Kidney epithelial cell (primary cell): ENCODE measurements at places on chromosomes 3 and 15.

DNA sequence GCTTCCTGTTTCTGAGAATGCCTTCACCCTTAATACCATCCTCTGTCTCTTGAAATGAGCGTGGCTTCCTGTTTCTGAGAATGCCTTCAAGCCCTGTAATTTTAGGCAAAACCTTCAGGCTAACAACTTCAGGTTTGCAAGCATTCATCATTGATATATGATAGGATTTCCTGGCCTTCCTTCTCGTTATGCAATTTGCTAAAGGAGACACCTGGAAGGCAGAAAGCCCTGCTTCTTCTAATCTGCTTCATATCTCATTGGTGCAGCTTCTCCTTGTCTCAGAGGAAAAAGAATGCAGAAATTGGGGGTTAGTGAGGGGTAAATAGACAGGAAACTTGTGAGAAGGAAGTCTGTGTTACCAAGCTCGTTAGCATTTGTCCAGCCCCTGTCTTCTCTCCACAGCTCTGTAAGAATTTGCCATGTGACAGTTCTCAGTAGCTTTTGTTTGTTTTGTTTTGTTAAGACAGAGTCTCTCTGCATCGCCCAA lies 7.3 kb downstream of the ARL6IP5 start:
- no peak for DNase-seq

GRCh38 chr15:48748535-48748934 lies 62.3 kb downstream of the CEP152 start:
- DNase-seq: no peak

GRCh38 chr15:58684751-58685150 lies 64.8 kb downstream of the ADAM10 start:
- no peak for DNase-seq

- peak; percentile 19 for DNase-seq
Measured at GRCh38 chr3:110343945-110344344, 727.7 kb upstream of the NECTIN3 start.

GRCh38 chr15:99138491-99138982 lies 33.7 kb downstream of the SYNM start:
- DNase-seq: no peak

DNA sequence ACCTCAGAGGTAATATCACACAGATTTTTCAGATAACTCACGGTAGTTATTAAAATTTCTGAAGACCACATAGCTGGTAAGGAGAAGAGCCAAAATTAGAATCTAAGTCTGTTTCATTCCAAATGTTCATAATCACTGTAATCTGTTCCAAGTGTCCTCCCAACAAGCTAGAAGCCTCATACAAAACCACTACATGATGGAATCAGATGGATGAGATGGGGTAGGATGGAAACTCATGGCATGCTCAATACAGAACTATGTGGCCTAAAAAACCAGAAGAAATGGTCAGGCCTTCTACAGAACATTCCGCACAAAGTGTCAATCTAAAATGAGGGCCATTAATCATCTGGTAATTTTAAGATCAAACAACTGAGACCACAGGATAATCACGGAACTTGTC lies 91.8 kb downstream of the THBS1 start:
- DNase-seq: no peak

DNA sequence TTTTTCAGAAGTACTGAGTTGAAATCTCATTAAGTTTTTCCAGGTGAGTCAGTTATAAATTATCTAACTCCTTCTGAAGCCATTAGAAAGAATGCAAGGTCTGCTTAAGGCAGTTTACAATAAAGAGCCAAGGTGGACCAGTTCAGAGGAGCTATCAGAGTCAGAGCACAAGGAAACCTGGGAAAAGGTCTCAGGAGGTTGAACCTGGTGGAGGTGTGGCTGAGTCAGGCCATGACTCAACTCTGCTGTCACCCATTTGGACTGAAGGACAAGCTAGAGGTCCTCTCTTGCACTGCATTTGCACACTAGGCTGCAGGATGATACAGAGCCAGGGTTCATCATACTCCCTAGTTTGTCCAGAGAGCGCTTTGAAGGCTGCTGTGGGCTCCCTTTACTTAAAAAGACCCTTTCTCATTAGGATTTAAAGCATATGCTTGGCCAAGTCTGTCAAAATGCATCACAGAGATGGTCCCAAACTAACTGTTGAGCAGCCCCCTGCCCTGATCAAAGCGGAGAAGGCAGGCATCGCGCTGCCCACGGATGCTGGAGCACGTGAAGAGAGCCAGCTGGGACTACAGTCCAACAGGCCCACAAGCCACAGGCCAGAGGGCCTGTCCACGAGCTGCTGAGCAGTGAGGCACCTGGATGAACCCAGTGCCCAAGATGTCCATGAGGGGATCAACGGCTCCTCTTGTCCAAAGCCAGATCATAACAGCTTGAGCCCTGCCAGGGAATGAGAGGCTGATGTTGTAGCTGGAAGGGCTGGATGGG lies 26.0 kb upstream of the MRPS22 start:
- DNase-seq: no peak

DNA sequence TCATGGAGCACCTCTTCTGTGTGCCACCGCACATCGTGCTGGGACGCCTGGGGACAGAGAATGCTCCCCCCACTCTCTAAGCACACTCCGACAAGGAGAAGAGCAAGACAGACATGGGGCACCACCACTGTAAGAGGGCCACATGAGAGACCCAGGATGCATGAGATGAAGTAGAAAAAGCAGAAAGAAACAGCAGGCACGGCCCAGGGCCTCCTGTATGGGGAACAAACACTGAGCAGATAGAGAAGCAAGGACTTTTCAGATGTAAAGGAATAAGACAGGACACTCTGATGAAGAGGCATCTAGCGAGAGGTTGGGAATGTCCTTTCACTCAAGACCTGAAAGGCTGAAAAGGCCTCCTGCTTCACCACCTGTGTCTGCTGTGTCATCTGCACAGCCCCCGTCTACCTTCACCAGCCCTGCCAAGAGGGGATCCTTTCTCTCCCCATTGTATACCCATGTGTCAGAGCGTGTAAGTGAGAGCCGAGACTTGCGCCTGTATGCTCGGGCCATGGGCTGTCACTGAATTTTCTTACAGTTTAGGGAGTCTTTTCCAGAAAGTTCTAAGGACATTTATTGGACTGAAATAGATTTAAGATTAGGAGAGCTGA lies 125.6 kb downstream of the LRRK1 start:
- DNase-seq: no peak

DNA sequence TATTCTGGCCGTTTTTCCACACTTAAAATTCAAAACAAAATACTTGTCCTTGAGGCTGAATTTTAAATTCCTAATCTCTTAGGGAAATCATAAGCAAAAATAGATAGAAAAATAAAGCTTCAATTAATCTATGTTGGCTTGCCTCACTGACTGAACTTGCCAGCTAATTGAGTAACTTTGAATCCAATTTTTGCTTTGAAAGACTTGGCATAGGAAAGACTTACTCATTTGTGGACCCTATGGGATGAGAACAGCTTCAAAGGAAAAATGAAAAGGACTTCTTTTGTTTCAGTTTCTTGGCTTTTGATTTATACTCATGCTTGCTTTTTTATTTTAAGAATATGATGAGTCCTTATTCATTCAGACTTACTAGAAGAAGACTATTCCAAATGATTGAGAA lies 370.7 kb upstream of the RARB start:
- no peak for DNase-seq

DNA sequence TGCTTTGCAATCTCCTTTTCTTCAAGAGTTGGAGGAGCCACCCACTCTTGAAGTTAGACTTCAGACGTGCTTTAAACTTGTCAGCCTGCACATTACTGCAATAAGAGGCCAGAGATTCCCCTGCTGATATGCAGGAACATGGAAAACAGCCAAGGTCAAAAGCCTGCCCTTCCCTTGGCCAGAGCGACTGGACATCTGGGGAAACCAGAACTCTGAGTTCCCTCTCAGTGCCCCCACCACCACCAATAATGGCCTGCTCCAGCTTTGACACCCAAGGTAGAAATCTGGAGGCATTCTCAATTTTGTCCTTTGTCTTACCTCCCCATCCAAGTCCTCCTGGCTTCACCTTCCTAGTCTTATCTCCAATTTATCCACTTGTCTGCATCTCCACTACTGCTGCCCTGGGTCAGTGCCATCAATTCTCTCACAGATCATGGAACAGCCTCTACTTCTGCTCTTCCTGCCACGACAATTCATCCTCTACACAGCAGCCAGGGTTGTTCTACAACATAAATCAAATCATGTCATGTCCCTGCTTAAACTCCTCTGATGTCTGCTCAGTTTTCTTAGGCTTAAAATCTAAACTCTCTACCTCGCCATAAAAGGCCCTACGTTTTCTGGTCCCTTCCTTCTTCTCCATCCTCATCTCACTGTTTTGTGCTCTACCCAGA lies 191.6 kb upstream of the WNT5A start:
- DNase-seq: no peak

DNA sequence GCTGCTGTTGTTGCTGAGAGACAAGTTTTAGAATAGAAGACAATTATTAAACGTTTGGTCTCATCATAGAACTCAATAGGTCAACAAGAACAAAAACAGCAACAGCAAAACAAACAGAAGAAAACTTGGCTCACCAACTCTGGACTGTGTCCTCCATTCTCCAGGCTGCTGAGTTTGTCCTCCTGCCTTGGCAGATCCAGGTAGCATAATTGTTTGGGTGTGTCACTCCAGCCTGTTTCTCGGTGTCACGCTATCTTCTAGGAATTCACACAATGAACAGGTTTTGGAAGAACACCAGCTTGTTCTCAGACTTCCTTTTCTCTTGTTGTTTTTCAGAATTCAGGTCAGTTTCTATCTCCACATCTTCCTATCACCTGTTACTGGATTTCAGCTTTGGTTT lies 34.7 kb downstream of the ARRDC4 start:
- no peak for DNase-seq

DNA sequence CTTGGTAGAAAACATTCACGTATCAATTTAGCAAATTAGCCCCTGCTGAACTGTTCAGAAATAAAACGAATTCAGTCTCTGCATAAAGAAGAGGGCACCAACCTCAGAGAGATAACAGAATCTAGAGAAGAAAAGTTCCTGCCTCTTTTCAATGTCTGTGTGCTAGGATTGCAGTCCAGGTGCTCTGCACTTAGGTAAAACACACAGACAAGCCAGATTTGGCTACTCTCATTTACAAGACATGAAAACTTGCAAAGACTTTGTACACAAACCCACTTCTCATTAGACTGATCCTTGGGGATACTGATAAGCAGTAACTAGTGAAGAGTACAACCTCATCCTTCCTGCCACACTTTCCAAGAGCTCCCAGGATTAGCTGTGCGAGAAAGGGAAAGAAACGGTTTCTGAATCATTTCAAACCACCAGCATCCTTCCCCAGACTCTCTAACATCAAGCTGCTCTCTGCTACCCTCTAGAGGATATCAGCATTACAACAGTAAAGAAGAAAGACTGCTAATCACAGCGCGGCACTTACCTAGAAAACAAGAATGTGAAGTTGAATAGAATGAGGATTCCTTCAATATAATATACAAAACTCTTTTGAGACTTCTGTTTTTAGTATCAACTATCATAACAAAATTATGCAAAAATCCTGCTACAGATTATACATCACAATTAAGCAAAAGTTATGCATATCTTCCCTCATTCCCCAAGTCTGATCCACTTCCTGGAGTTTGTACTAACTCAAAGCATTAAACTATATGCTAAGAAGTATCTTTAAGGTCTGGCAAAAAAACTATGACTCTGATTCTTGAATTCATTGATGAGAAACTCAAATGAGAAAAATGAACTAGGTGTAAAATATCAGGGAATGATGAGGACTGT lies 306.4 kb downstream of the MAGI1 start:
- peak; percentile 10 for DNase-seq

DNA sequence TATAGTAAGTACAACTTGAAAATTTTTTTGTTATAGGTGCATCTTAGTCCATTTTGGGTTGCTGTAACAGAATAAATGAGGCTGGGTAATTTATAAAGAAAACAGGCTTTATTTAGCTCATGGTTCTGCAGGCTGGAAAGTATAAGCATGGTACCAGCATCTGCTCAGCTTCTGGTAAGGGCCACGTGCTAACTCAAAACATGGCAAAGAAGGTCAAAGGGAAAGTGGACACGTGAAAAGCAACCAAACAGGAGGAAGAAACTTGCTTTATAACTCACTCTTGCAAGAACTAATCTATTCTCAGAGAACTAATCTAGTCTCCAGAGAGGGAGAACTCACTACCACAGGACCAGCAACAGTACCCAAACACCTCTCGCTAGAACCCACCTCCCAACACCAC lies 9.1 kb downstream of the HDGFL3 start:
- DNase-seq: no peak

DNA sequence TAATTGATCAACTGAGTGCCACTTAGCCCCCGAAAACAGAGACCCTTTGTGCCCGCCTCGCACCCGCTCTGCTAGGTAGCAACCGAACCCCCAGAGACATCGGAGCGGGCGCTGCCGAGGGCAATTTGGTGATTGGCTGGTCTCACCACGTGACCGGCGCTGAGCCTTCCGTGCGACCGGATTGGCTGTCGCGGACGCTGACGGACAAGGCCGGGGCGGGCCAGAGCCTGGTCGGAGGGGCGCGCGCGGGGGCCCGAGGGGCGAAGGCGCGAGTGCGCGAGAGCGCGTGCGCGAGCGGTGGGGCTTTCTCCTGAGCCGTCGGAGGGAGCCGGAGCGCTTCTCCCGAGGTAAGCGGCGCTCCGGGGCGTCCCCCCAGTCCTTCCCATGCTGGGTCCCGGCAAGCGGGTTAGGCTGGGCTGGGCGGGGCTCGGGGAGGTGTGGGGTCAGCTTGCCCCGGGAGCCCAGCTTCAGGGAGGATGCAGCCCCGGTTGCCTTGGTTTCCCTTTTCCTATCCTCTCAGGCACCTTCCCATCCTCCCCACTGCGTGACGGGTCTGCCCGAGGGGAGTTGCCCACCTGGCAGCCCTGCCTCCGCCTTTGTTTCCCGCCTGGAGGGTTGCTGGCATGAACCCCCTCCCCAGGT lies at the start of gene TMEM108:
Gene TMEM108, plus strand, starts transcription at position 303 of the 642 bp plus-strand sequence.
- peak; percentile 34 for DNase-seq

GRCh38 chr3:98877132-98877531 lies 24.4 kb downstream of the DCBLD2 start:
- no peak for DNase-seq

GRCh38 chr3:110598847-110599490 lies 472.6 kb upstream of the NECTIN3 start:
- no peak for DNase-seq

DNA sequence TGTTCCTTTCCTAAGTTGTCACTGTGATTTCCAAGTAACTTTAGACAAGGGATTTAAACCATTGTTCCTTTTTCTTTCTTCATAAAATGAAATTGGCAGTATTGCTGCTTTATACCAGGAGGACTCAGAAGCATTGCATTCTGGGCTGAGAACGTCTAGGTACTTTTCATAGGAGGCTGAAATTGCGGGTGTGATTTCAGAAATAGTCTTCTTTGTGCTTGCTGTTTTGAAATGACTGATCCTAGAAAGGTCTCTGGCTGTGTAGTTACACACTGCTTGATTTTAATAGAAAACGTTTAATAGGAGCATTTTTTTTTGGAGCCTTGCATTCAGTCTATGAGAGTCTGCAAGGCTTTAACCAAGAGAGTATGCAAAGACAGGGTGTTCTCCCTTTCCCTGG lies 56.3 kb downstream of the PPM1L start:
- DNase-seq: no peak

GRCh38 chr3:180619723-180620122 lies 17.8 kb downstream of the TTC14 start:
- DNase-seq: no peak

- no peak for DNase-seq
Measured at GRCh38 chr3:83890763-83891135, 1068.0 kb upstream of the CADM2 start.

GRCh38 chr3:156317462-156318074 lies 197.2 kb downstream of the KCNAB1 start:
- peak; percentile 51 for DNase-seq

GRCh38 chr15:83323296-83323711 lies 38.8 kb upstream of the BNC1 start:
- DNase-seq: peak; percentile 100
